ENCODE measurements at places on chromosomes 5 and 9.

DNA sequence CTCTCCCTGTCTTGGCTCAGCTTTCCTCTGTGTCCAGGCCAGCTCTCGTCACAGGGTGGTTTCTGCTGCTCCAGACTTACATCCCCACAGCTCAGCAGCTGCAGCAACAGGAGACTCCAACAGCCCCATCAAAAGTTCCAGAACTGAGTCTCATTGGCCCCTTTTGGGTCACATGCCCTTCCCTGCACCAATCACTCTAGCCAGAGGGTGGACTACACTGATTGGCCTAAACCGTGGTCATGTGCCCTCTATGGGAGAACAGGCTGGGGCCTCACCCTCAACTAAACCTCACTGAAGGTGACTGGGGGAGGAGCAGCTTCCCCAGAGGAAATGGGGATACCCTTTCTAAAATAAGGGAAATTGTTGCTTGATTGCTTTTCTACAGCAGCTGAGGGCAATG is 44.4 kb upstream of the CPLX2 start:
- no peak overlapping the region for H3K4me3 ChIP-seq
- no peaks in the 10 kb centered on the region for H3K36me3 ChIP-seq
- DNase-seq, result no peak

GRCh38 chr5:123450640-123451039 is 27.4 kb upstream of the CEP120 start:
- no peak overlapping the region for H3K4me3 ChIP-seq
- peaks cover 27% of the 10 kb centered on the region for H3K4me1 ChIP-seq
- H3K27ac ChIP-seq, result no peak overlapping the region
- DNase-seq, result no peak
- peaks cover 8% of the 10 kb centered on the region for H3K27me3 ChIP-seq

DNA sequence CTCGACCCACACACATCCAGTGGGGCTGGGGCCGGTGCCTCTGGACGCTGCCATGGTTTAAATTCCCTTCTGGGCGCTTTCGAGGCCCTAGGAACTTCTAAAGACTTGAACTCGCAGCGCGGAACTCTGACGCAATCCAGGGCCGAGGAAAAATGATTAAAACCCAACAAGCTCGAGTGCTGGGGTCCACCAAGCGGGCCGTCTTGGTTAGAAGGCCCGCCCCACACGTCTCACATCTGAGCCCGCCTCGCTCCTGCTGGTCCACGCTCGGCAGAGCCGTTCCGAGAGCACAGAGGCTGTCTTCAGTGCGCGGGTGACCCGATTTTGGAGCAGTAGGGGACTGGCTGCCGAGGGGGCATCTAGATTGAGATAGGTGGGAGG is 1.5 kb downstream of the CRHBP start:
- no peak for DNase-seq
- peaks cover 13% of the 10 kb centered on the region for H3K4me1 ChIP-seq
- H3K27ac ChIP-seq, result no peak overlapping the region
- no peaks in the 10 kb centered on the region for H3K36me3 ChIP-seq
- peaks cover 37% of the 10 kb centered on the region for H3K27me3 ChIP-seq

- no peak overlapping the region for H3K4me3 ChIP-seq
- H3K4me1 ChIP-seq, result no peaks in the 10 kb centered on the region
- H3K27ac ChIP-seq, result no peak overlapping the region
Measured at GRCh38 chr5:33788922-33789566, 102.7 kb downstream of the ADAMTS12 start.

- no peaks in the 10 kb centered on the region for H3K36me3 ChIP-seq
- H3K27ac ChIP-seq, result no peak overlapping the region
- DNase-seq, result no peak
Measured at GRCh38 chr5:174897281-174897950, 173.0 kb downstream of the MSX2 start.

DNA sequence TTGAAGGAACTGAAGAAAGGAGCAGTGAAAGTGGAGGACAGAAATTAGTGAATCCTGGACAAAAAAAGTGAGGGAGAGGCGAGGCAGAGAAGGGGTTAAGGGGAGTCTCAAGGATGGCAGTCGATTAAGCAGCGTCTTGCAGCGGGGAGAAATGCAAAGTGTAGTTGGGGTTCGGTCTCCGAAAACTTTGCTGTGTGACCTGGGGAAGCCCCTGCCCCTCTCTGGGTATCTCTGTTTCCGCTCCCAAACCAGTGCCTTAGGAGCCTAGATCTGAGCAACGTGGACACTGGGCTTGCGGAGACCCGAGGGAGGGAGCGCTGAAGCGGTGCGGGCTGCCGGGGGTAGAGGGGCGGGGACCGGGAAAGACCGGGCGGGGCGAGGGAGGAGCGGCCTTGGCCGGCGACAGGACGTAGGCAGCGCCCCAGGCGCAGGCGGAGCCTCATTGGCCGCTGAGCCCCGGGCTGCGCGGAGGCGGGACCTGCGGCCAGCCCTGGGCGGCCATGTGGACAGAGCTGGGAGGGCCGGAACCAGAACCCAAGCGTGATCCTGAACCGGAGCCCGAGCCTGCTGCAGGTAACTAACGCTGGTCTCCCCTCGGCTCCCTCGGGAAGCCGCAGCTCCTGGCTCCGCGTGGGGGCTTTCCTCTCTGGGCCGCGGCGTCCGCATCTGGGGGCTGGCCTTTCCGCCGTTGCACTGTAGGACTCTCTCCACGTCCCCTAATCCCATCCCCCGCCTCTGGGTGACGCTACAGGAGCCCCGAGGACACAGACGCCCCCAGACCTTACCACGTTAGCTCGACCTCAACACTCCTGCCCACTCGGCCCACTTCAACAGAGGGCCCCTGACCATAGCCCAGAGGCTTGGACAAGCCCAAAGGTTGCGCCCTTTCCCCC is at the start of gene ALDH1B1:
Gene ALDH1B1, plus strand, starts transcription at position 468 of the 893 bp plus-strand sequence. CDS start 3,047 bp downstream, outside the sequence.
- H3K4me1 ChIP-seq, result peaks cover 17% of the 10 kb centered on the region
- peak within 1 kb of the TSS; percentile 89 for H3K4me3 ChIP-seq
- H3K36me3 ChIP-seq, result peaks cover 23% of the 10 kb centered on the region
- no peaks in the 10 kb centered on the region for H3K27me3 ChIP-seq
- peak within 1 kb of the TSS; percentile 67 for H3K27ac ChIP-seq

DNA sequence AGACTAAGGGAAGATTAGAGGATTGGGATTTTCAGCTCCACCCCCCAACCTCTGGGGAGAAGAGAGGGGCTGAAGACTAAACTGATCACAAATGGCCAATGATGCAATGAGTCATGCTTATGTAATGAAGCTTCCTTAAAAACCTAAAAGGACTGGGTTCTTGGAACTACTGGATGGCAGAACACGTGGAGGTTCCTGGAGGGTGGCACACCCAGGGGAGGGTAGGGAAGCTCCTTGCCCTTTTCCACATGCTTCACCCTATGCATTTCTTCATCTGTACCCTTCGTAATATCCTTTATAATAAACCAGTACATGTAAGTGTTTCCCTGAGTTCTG is 48.6 kb downstream of the ARHGEF28 start:
- no peak for DNase-seq
- no peaks in the 10 kb centered on the region for H3K36me3 ChIP-seq
- H3K27ac ChIP-seq, result no peak overlapping the region
- H3K27me3 ChIP-seq, result no peaks in the 10 kb centered on the region

- DNase-seq, result no peak
- H3K27me3 ChIP-seq, result peaks cover 4% of the 10 kb centered on the region
- no peaks in the 10 kb centered on the region for H3K4me1 ChIP-seq
- H3K27ac ChIP-seq, result no peak overlapping the region
- H3K4me3 ChIP-seq, result no peak overlapping the region
Measured at GRCh38 chr5:155104441-155104840, 90.9 kb downstream of the KIF4B start.

GRCh38 chr5:933251-933861 is 40.7 kb downstream of the TRIP13 start:
- peaks cover 10% of the 10 kb centered on the region for H3K4me1 ChIP-seq
- H3K4me3 ChIP-seq, result no peak overlapping the region
- H3K27me3 ChIP-seq, result no peaks in the 10 kb centered on the region
- H3K27ac ChIP-seq, result no peak overlapping the region

GRCh38 chr5:173920866-173921555 is 32.9 kb downstream of the CPEB4 start:
- H3K27ac ChIP-seq, result no peak overlapping the region
- H3K4me3 ChIP-seq, result no peak overlapping the region
- peaks cover 12% of the 10 kb centered on the region for H3K4me1 ChIP-seq
- DNase-seq, result no peak

All from activated CD4-positive, alpha-beta memory T cell treated with anti-CD3 and anti-CD28 coated beads for 36 hours (primary cell).